Right forelimb (tissue), 1 donor: ENCODE measurements at places on chromosomes 3 and 15.
A peak's percentile ranks its signal among the peaks of the same experiment; 100 is the strongest.

DNA sequence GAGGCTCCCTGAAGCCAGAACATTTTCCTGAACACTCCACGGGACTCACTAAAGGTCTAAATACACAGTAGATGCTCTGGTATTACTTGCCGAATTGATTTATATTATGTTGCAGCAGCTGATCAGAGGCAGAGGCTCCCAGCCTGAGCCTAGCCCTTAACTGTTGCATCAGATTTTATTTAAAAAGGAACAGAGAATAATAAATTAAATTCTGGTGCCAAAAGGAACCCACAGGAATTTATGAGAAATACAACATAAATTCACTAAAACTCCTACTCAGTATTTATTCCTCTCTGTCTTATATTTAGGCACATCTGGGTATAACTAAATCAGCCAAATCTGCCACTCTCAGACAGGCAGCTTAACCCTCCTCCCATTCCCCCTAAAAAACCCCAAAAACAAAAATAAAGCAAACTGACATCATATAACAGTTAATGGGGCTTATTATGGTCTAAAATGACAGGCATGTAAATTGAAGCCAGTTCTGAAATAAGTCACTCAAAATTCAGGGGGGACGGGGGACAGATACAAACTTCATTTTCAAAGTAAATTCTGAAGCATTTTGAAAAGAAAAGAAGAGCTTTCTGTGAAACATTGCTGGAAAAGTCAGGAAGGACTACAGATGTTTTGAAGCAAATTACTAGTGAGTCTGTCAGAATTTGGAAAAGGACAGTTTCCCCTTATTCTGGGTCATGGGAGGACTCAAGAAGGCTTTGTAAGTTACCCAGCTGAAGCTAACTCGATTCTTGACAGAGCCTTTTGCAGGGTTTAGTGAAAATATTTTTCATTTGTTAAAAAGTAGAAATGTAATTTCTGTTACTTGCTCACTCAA lies 53.8 kb upstream of the CORO2B start:
- no peak for DNase-seq

GRCh38 chr15:93049233-93049632 lies 39.8 kb downstream of the RGMA start:
- DNase-seq: no peak

GRCh38 chr3:113771993-113772392 lies 25.2 kb downstream of the ATP6V1A start:
- DNase-seq: no peak

DNA sequence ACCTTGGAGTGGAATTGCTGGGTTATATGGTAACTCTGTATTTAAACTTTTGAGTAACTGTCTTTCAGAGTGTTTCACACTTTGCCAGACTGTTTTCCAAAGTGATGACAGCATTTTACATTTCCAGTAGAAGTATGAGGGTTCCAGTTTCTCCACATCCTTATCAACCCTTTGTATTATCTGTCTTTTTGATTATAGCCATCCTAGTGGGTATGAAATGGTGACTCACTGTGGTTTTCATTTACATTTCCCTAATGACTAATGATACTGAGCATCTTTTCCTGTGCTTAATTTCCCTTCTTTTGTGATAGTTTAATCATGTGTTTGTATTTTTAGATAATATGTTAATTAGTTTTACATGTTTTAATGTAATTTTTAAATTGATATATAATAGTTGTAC lies 138.1 kb upstream of the DAZL start:
- no peak for DNase-seq

GRCh38 chr3:37387462-37387861 lies 213.1 kb upstream of the LRRFIP2 start:
- no peak for DNase-seq

DNA sequence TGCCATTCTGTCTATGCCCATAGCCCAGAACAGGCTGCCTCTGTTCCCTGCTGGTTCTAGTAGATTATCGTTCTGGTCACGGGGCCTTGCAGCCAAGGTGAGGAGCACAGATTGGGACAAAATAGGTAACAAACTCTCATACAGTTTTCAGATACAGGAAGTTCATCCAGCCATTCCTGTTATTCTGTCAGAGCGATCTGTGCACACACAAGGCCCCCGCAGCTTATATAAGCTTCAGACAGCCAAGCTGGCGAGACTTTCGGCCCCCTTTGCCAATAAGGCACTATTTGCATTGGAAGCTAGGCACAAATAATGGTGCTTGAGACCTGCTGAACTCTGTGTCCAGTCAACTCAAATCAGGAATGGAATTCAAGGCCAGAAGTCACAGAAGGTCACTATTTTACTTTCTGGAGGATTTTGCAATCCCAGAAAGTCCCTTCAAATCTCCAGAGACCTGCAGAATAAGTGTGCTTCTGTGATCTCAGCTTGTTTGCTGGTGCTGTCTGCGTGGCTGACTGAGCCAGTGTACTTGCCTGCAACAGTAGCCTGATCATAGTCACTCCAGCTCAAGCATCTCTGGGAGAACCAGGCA lies 69.4 kb downstream of the BFSP2 start:
- DNase-seq: no peak

- no peak for DNase-seq
These were observed 326.7 kb upstream of the ROPN1 start for GRCh38 chr3:124318656-124319055.

DNA sequence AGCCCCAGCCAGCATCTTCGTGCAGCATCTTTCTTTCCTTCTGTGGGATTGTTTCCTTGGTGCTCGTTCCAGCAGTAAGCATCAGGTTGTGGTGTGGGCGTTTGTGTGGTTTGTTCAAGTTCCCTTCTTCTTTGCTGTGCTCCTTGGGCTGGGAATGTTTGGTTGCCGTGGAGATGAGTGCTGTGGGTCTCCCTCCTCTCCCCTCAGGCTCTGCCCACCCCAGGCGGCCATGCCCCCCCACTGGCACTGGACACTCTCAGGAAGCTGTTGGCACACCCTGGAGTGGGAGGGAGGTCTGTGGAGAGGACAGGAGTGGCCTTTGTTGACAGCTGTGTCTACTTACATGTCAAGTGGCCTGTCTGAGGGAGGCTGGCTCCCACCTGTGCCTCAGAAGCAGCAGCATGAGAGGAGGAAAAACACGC lies 46.5 kb upstream of the SACM1L start:
- peak; percentile 66 for DNase-seq

GRCh38 chr3:4336850-4337546 lies 33.8 kb downstream of the SETMAR start:
- no peak for DNase-seq

- no peak for DNase-seq
These were observed 25.6 kb upstream of the TSPAN3 start for GRCh38 chr15:77096541-77096940.

GRCh38 chr3:44762690-44763089 lies 1.1 kb downstream of the KIF15 start:
- DNase-seq: no peak

- peak; percentile 82 for DNase-seq
These were observed 266.6 kb upstream of the ICE2 start for GRCh38 chr15:60745469-60746061.

GRCh38 chr3:123636431-123636841 lies 51.6 kb upstream of the HACD2 start:
- no peak for DNase-seq

DNA sequence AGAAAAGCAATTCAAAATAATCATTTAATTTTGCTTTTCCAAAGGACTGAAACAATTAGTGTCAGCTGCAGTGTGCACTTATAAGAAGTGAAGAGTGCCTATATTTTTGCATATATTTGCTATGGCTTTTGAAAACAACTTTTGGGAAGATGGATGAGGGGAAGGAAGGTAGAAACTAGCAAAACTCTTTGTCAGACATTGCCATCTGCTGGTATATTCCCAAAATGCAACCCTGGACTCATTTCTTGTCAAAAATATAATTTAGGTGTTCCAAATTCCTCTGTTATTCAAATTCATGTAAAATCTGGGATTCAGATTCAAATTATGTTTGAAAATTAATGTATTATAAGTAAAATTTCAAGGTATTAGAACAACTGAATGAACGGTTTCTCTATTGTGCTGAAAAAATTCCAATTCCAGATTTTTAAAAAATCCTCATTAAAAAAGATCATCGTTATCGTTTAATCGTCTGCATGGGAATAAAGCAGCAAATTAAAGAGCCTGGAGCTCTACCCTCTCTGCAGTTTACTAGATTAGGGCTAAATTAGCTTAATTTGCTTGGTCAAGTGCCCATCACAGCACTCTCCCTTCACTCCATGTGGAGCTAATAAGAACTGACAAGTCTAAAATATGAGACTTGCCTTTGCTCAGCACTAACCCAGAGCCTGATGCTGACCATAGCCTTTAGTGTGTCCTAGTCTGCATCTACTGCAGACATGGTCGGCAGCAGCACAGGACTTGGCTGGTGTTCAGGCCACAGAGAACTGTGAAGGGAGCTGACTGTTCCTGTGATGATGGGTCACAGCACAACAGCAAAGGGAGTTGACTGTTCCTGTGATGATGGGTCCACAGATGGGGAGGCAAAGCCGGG lies 67.9 kb upstream of the MITF start:
- peak; percentile 55 for DNase-seq

DNA sequence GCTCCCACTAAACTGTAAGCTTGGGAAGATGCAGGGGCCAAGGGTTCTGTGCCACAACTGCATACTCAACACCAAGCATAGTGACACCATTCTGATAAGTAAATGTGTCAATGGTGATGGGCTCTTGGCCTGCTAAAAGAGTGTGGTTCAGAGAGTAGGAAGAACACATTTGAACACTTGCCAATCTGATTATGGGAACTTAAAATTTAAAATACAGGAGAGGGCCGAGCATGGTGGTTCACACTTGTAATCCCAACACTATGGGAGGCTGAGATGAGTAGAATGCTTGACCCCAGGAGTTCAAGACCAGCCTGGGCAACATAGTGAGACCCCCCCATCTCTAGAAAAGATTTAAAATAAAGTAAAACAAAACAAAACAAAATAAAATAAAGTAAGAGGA lies 34.1 kb downstream of the PTPN9 start:
- no peak for DNase-seq

GRCh38 chr3:47954567-47954966 lies 61.6 kb downstream of the MAP4 start:
- DNase-seq: no peak

- no peak for DNase-seq
These were observed 206.6 kb upstream of the MDFIC2 start for GRCh38 chr3:70519026-70519425.

- no peak for DNase-seq
These were observed 125.7 kb downstream of the STAG1 start for GRCh38 chr3:136626493-136626892.

- no peak for DNase-seq
These were observed 127.5 kb downstream of the MEGF11 start for GRCh38 chr15:66126031-66126441.

GRCh38 chr15:92813485-92813884 lies 86.6 kb upstream of the CHD2 start:
- DNase-seq: no peak

DNA sequence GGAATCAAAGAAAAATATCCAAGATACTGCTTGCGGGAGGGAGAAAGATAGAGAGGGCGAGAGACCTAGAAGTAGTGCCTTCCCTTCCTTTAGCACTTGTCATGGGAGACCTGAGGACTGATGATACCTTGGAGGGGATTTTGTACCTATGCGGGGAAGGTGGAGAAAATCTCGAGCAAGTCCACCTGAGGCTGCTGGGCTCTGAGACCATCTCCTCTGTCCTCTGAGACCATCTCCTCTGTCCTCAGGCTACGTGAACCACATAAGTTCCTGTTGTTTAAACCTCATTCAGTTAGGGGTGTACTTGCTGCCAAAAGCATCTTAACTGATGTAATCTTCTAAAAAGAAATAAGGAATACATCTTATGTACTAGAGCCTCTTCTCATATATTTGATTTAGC lies 164.9 kb downstream of the NR2F2 start:
- no peak for DNase-seq

DNA sequence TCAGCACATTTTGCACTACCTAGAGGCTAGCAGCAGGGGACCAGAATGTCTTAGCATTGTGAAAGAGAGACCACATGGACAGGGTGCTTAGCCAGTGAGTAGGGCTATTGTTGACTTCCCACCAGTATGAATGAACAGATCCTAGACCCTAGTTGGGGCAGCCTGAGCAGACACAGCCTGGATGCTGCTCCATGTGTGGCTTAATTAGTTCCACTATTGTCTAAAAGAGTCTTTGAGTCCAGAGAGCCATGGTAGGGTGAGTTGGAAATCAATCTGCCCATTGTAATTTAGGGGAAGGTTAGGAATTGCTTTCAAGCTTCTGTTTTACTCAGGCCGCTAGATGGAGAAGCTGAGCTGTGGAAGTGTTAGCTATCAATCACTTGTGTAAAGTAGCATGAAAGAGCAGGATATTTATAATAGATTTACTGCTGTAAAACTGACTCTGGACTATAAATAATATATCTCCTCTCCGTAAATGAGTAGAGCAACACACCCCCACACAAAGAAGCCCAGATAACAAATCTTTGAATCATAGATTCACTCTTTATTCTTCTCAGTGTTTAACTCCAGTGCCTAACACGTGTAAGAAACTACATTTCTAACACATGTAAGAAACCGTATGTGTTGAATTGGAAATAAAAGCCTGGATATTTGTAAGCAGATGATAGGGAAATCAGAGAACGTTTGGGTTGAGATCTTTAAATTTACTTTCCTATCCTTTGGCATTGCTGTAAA lies 4.1 kb upstream of the GCSAM start:
- DNase-seq: no peak

DNA sequence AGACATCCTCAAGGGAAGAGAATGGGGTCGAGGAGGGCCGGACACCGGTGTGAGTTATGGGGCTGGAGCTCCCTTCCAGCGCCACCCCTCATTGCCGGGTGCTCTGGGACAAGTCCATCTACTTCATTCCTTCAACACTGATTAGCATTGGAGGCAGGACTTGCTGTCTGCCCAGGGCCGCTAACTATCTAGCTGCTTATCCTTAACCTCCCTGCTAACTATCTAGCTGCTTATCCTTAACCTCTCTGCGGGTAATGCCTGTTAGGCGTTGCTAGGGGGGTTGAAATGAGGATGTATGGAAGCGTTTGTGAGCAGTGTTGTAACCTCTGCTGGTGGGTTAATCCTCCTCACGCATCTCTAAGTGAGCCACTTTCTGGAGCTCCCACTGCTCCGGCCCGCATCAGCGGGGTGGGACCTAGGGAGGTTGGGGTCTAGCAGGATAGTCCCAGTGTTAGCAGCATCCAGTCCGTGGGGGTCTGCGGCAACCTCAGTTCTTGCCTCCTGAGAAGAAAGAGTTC lies 10.9 kb upstream of the CHAC1 start:
- DNase-seq: no peak

DNA sequence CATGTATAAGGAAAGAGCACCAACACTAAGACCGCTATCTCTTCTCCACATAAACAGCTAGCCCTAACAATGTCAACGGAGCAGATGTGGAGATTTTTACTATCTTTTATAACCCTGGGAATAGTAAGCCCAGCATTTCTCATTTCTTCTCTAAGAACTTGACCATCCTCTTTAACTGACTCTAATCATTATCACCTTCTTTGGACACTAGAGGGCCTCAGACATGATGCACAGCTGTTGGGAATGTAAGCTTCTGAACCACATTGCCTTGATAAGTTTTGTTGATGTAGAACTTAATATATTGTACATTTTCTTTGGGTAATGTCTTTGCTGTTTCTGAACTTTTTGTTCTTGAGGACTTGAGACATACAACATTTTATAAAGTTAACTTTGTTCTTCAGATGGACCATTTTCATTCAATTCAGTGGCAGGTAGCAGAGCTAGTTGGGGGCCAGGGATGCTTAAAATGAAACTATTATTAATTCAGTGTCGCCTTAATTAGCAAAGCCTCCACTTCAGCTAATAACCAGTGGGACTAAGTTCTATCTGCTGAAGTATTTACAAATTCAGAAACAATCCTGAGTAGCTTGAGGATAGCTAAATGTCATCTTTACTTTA lies 9.6 kb upstream of the TAGLN3 start:
- no peak for DNase-seq

- DNase-seq: peak; percentile 44
These were observed 701 bp downstream of the EIF5A2 start for GRCh38 chr3:170907637-170908234.
